ENCODE measurements at places on chromosomes 16 and 17. TPM values are rescaled to one million over a fixed set of nuclear protein-coding genes. Genes with fewer than 3 reads are reported as not detected.
A peak's percentile ranks its signal among the peaks of the same experiment; 100 is the strongest.

DNA sequence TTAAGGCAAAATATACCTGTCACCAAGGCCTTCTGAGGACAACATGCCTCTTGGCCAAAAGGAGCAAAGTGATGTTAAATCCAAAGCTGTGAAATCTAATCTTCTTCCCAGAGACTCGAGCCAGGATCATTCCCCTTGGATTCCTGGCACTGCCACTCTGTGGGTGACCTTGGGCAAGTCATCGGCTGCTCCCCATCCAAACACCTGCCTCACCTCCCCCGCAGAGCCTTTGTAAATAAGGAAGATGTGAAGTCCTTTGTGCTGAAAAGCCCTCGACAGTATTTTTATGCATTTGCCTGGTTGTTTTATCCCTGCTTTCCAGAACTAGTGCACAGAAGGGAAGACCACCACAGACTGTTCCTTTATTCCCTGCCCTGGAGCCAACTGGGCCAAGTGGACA, 5.4 kb upstream of the CEP295NL start:
- no peaks in the 10 kb centered on the region for H3K36me3 ChIP-seq
- DNase-seq = no peak
- no peaks in the 10 kb centered on the region for H3K27me3 ChIP-seq

- no peak overlapping the region for H3K4me3 ChIP-seq
- no peak overlapping the region for H3K27ac ChIP-seq
- DNase-seq = no peak
- no peaks in the 10 kb centered on the region for H3K36me3 ChIP-seq
- no peaks in the 10 kb centered on the region for H3K4me1 ChIP-seq
- H3K27me3 ChIP-seq = no peaks in the 10 kb centered on the region
These were observed 368.0 kb downstream of the CPPED1 start for GRCh38 chr16:12435730-12436129.

Gene SMIM22
- not detected for total RNA-seq

GRCh38 chr17:82297714-82298537, 19.5 kb downstream of the CD7 start:
- no peaks in the 10 kb centered on the region for H3K36me3 ChIP-seq
- no peaks in the 10 kb centered on the region for H3K27me3 ChIP-seq
- peak; percentile 87 for DNase-seq
- H3K4me1 ChIP-seq = peaks cover 65% of the 10 kb centered on the region
- peak overlapping the region; percentile 98 for H3K27ac ChIP-seq

- H3K4me1 ChIP-seq = peaks cover 11% of the 10 kb centered on the region
- no peaks in the 10 kb centered on the region for H3K27me3 ChIP-seq
- no peak overlapping the region for H3K27ac ChIP-seq
- H3K36me3 ChIP-seq = no peaks in the 10 kb centered on the region
- no peak overlapping the region for H3K4me3 ChIP-seq
These were observed 123.1 kb downstream of the OR1D5 start for GRCh38 chr17:2940352-2940751.

- no peak overlapping the region for H3K4me3 ChIP-seq
- H3K27ac ChIP-seq = no peak overlapping the region
- DNase-seq = no peak
- no peaks in the 10 kb centered on the region for H3K4me1 ChIP-seq
- H3K36me3 ChIP-seq = no peaks in the 10 kb centered on the region
These were observed 9.4 kb upstream of the MAP2K6 start for GRCh38 chr17:69405096-69405495.

Gene GJC1
- 1.4 TPM for total RNA-seq

Gene NATD1
- total RNA-seq = 8.9 TPM

DNA sequence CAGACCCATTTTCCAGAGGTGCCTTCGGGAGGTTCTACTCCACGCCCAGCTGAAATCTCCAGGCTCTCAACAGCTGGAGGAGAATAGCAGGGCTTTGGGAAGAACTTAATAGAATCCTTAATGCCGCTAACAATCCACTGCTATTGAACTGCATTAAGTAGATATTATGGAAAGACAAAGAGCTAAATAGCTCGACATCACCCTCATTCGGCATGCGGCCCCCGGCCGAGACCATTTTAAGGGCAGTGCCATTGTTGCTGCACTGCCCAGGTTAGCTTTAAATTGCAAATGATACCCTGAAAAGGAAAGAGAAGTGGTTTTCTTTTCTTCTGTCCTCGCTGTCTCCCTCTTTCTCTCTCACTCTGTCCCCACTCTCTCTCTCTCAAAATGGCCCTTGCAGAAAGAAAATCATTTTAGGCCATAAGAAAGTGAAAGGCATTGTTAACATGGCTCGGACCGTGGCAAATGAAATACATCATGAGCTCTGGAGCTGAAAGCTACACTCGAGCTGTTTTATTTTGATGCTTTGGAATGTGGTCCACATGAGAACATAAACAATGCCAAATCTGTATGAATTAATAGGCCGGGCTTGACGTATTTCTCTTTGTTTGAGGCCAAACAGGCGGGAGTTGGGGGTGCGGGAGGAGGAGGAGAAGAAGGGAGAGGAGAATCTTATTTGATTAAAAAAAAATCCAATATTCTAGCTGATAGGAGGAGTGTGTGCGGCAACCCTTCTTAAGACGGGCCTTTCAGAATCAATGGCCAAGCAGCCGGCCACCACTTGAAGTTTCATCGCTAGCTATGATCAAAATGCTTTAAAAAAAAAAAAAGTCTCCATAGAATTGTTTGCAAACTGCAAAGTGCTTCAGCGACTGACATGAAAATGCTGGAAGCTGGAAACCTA, 298.8 kb upstream of the IRX3 start:
- no peak overlapping the region for H3K4me3 ChIP-seq
- no peaks in the 10 kb centered on the region for H3K4me1 ChIP-seq
- no peak for DNase-seq
- no peak overlapping the region for H3K27ac ChIP-seq
- no peaks in the 10 kb centered on the region for H3K36me3 ChIP-seq

GRCh38 chr17:28758411-28759121, 14.8 kb downstream of the TRAF4 start:
- DNase-seq = no peak
- H3K4me1 ChIP-seq = no peaks in the 10 kb centered on the region
- no peak overlapping the region for H3K4me3 ChIP-seq
- no peaks in the 10 kb centered on the region for H3K36me3 ChIP-seq

DNA sequence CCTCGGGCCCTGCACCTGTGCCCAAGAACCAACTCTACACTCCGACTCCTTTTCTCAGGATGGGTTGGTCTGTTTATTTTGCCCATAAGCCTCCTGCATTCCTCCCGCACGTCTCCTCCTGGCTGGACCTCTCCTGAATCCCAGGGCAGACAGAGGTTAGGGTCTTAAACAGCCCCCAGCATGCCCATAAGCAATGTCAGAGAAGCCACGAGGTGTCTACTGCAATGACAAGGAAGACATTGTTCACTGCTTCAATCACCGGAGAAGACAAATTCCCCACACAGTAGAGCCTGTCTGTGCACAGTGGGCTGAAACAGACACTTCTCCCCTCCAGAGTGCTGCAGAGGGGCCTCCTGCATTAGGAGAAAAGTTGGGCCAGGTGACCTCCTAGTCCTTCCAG, 230.6 kb upstream of the RPL38 start:
- no peak for DNase-seq
- H3K4me3 ChIP-seq = no peak overlapping the region
- H3K4me1 ChIP-seq = no peaks in the 10 kb centered on the region
- H3K27ac ChIP-seq = no peak overlapping the region

DNA sequence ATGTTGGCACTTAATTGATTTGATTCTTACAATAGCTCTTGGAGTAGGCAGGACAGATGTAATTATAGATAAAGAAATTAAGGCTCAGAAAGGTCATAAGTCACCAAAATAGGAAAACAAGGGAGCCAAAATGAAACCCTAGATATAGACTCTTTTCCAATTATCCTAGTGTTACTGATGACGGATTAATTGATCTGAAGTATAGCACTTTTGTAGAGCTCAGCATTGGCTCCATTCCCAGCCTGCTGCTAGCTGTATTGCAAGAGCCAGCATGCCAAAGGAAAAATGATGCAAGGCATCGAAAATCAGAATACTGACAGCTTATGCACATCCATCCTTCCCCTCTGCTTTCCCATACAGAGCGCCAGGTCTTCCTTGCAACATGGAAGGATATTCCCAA, 21.6 kb upstream of the RASL10B start:
- H3K4me3 ChIP-seq = no peak overlapping the region
- peaks cover 12% of the 10 kb centered on the region for H3K36me3 ChIP-seq
- no peaks in the 10 kb centered on the region for H3K27me3 ChIP-seq
- no peak overlapping the region for H3K27ac ChIP-seq
- H3K4me1 ChIP-seq = no peaks in the 10 kb centered on the region

DNA sequence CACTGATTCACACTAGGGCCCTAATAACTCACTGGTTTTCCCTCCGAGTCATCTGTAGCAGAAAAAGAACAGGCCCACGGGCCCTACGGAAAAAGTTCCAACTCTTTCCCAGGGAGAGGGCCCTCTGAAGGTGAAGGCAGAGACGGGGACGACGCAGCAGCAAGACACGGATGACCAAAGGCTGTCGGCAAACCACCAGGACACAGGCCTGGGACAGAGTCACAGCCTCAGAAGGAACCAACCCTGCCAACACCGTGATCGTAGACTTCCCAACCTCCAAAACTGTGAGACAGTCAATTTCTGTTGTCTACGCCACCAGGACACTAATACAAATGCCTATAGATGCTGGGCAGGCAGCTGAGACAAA, 5.2 kb upstream of the SPHK1 start:
- H3K4me1 ChIP-seq = no peaks in the 10 kb centered on the region
- H3K27me3 ChIP-seq = no peaks in the 10 kb centered on the region
- DNase-seq = no peak
- H3K4me3 ChIP-seq = no peak overlapping the region
- H3K36me3 ChIP-seq = no peaks in the 10 kb centered on the region
